Sigmoid colon (tissue), 7 donors: ENCODE measurements at places on chromosomes 12 and 14. TPM values are rescaled to one million over a fixed set of nuclear protein-coding genes. Genes with fewer than 3 reads are reported as not detected.

Gene GALNT16
- total RNA-seq: 4.3 TPM

Gene FRS2
- 43.4 TPM for total RNA-seq

Gene CIDEB
- total RNA-seq: 8.2 TPM

Gene KRT3
- total RNA-seq: not detected

Gene SERPINA5
- 2.0 TPM for total RNA-seq

Gene PLD4
- 0.71 TPM for total RNA-seq

Gene KCNH5
- 0.36 TPM for total RNA-seq

Gene PMCH
- total RNA-seq: not detected

Gene IFI27L2
- 47.9 TPM for total RNA-seq

Gene GLT8D2
- total RNA-seq: 12.5 TPM

Gene DHRS7
- 62.7 TPM for total RNA-seq

Gene SUOX
- 20.9 TPM for total RNA-seq

Gene TAS2R42
- total RNA-seq: not detected

Gene NPFF
- total RNA-seq: not detected

Gene IGFBP6
- total RNA-seq: 444 TPM

Gene SGPP1
- 18.9 TPM for total RNA-seq

Gene HHIPL1
- 3.6 TPM for total RNA-seq

Gene OTOGL
- total RNA-seq: 0.71 TPM

Gene TRIM9
- 21.0 TPM for total RNA-seq

Gene MMP14
- 124 TPM for total RNA-seq

Gene SLC2A13
- total RNA-seq: 20.2 TPM

Gene WASHC4
- total RNA-seq: 57.4 TPM

Gene WNT5B
- 11.8 TPM for total RNA-seq

Gene LRRIQ1
- total RNA-seq: 0.41 TPM

Gene MYH7
- not detected for total RNA-seq

Gene TPPP2
- not detected for total RNA-seq

Gene C12orf57
- 697 TPM for total RNA-seq

Gene LRP1-AS
- not detected for total RNA-seq

Gene THAP2
- total RNA-seq: 5.5 TPM

Gene KRT2
- not detected for total RNA-seq

Gene SYNE3
- 11.8 TPM for total RNA-seq

Gene VWF
- total RNA-seq: 36.7 TPM

Gene SMIM41
- total RNA-seq: not detected

Gene ISCU
- 283 TPM for total RNA-seq

Gene TPH2
- 0.36 TPM for total RNA-seq

Gene IL23A
- not detected for total RNA-seq

Gene DEPDC4
- not detected for total RNA-seq

Gene SIRT4
- total RNA-seq: 3.0 TPM

Gene CDCA4
- total RNA-seq: 5.0 TPM

Gene SOX5
- 13.6 TPM for total RNA-seq

Gene TSPAN9
- total RNA-seq: 23.6 TPM

Gene RILPL2
- 6.1 TPM for total RNA-seq

Gene GZMH
- total RNA-seq: not detected

Gene IRF2BPL
- total RNA-seq: 63.1 TPM
